Right ventricle myocardium superior (tissue), 1 donor: ENCODE measurements at places on chromosomes 2 and 18. TPM values are rescaled to one million over a fixed set of nuclear protein-coding genes. Genes with fewer than 3 reads are reported as not detected.

CMPK2 gene
- total RNA-seq: 2.7 TPM

HOXD8 gene
- 0.32 TPM for total RNA-seq

DSC2 gene
- 26.0 TPM for total RNA-seq

POU3F3 gene
- total RNA-seq: not detected

GRCh38 chr18:23878336-23878900 lies 136.1 kb upstream of the TTC39C start:
- DNase-seq: no peak

DNA sequence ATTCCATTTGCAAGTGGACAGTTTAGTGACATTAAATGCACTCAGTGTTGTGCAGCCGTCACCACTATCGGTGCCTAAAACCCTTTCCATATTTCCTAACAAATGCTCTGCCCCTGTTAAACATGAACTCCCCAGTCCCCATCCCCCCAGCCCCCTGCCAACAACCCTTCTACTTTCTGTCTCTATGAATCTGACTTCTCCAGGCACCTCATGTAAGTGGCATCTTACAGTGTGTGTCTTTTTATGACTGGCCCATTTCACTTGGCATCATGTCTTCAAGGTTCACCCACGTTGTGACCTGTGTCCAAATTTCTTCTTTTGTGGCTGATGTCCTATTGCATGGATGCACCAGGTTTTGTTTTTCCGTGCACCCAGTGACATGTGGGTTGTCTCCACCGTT lies 140.9 kb upstream of the GPC1 start:
- no peak for DNase-seq

- DNase-seq: no peak
These were observed 116.0 kb upstream of the ACVR1C start for GRCh38 chr2:157744571-157745076.

- DNase-seq: no peak
These were observed 20.7 kb downstream of the SMIM21 start for GRCh38 chr18:75406491-75407445.

- DNase-seq: no peak
These were observed 74.9 kb upstream of the TAF1B start for GRCh38 chr2:9768388-9768787.

DNA sequence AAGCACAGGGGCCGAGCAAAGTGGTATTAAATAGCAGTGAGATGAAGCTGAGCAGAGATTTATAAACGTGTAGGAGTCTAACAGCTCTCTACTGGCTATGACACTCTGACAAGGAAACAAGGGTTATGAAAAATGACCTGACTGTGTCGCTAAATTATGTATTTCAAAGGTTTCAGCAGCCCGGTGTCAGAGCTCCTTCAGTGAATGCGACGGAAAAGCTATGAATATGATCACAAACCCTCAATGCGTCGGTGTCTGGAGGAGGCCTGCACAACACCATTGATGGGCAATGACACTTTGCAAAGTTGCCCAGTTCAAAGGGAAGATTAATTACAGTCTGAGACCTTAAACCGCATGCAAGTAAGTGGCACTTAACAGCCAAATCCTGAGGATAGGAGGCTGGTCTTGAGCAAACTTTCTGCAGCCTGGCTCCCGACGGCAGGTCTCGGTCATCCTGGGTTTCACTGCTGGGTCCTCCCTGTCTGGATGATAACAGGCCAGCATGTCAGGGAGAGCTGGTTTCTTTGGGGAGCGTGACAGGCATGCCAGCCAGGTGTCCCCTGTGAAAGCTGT lies 615.1 kb upstream of the SALL3 start:
- DNase-seq: no peak

GRCh38 chr2:212956665-212957607 lies 194.5 kb downstream of the IKZF2 start:
- no peak for DNase-seq

- no peak for DNase-seq
These were observed 572.8 kb upstream of the KLHL29 start for GRCh38 chr2:22812065-22812680.

DNA sequence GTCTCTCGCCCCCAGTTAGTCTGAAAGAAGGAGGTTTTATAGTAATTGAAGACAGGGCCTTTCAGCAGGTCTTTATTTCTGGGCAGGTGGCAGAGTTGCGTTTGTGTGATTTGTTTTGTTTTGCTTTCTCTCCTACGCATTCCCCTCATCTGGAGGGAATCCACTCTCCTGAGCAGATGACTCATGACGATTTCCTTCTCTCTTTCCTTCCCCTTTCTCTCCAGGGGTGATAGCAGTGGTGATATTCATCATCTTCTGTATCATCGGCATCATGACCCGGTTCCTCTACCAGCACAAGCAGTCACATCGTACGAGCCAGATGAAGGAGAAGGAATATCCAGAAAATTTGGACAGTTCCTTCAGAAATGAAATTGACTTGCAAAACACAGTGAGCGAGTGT lies 888.8 kb downstream of the CNTNAP5 start:
- DNase-seq: no peak

DNA sequence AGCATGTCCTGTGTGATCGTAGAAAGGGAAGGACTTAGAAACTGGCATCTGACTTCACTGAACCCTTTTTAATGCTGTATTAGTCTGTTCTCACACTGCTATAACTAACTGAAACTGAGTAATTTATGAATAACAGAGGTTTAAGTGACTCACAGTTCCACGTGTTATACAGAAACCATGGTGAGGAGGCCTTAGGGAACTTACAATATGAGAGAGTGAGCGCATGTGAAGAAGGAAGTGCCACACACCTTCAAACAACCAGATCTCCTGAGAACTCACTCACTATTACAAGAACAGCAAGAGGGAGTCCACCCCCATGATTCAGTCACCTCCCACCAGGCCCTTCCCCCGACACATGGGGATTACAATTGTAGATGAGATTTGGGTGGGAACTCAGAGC lies 811.3 kb downstream of the CPS1 start:
- no peak for DNase-seq

- no peak for DNase-seq
These were observed 36.5 kb upstream of the ARMC9 start for GRCh38 chr2:231161877-231162329.
